Stimulated activated CD4-positive, alpha-beta T cell treated with anti-CD3 and anti-CD28 coated beads, Interleukin-15, amount 100 ng/mL, for 1 hour (primary cell): ENCODE measurements at places on chromosomes 11 and 22.

GRCh38 chr11:44754876-44755555 is 28.3 kb downstream of the TSPAN18 start:
- DNase-seq = no peak

DNA sequence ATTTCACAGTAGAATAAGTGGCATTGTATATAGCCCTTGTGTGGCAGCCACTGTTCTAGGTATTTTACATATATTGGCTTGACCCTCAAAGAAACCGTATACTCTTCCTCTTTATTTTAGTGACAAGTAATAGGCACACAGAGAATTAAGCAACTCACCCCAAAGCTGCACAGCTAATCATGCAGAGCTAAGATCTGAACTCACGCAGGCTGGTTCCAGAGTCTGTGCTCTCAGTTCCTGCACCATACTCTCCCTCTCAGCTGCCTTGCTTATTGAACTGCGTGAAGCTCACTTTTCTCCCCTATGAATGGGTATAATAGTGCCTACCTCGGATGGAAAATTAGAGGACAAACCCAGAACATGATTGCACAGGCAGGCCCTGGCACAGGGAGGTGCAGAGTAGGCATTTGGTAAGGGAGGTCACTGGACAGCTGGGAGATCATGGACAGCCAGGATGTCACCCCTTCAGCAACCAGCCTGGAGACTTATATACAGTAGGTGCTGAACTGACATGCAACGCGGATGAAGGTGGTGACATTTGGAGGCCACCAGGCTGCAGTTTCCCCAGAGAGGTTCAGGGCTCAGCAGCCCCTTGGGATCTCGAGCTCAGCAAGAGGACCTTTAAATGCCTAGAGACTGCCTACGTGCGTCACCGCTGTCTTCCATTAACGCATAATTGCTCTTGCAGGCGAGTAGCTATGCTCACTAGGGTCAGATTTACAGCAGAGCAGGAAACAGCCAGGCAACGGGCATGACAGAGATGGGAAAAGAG is 78.4 kb upstream of the TP53I11 start:
- DNase-seq = no peak

- DNase-seq = no peak
Measured at GRCh38 chr11:115642660-115643059, 138.4 kb upstream of the CADM1 start.

- no peak for DNase-seq
Measured at GRCh38 chr11:7518811-7519562, 5.2 kb downstream of the PPFIBP2 start.

- DNase-seq = no peak
Measured at GRCh38 chr11:9071692-9072091, 19.7 kb downstream of the SCUBE2 start.

DNA sequence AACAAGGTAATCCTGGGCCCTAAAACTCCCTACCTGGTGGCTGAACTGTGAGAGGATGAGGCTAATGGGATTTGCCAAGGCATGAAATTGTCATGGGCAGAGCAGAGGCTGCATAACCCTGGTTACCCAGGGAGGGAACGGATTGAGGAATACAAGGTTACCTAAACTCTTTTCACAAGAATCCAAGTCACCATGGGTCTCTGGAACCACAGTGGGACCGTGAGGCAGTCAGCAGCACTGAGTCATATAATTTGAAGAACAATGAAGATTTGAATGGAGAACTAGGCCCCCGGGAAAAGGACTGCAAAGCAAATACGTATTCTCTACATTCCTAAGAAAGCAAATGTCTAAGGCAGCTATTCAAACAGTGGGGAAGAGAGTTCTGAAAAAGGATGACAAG is 19.8 kb downstream of the CAT start:
- no peak for DNase-seq

DNA sequence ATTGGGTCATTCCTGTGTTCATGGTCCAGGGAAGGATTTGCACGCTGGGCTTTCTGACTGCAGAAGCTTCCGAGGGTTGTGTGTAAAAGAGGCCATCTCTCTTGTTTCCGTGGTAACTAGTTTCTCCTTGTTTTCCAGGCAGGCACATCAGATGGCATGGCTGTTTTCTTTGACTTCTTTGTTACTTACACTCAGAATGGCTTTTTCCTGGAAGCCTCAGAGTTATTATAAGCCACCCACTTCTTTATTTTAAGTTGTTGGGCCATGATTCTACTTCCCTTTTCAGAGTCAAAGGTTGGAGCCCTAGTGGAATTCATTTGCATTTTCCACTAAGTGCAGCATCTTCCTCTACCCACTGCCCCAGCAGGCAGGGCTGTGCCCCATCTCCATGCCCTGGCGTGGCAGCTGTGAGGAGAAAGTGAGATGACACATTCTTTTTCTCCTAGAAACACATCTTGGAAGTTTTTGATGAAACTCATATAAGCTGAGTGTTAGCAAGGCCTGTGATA is 94.9 kb downstream of the PRR5L start:
- no peak for DNase-seq

DNA sequence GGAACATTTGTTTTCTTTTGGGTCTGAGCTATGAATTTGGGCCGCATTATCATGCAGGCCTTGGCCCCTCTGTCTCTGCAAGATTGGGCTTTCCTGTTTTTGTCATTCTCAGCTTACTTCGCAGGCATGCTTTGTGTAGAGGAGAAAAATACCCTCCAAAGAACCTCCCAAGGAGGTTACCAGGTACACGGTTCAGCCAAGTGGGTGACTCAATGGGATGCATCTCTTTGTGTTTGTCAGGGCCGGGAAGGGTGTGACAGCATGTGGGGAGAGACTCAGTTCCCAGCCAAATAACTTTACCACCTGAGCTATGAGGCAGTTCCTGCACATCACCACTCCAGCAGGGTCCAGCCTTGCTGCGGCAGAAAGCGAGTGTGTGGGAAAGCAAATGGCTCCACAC is 47.8 kb upstream of the CLDN5 start:
- no peak for DNase-seq

GRCh38 chr11:59212744-59213631 is at the start of gene MPEG1:
MPEG1 (minus strand) TSS chr11:59212927; CDS start chr11:59212865, 62 bp downstream.
- no peak for DNase-seq

DNA sequence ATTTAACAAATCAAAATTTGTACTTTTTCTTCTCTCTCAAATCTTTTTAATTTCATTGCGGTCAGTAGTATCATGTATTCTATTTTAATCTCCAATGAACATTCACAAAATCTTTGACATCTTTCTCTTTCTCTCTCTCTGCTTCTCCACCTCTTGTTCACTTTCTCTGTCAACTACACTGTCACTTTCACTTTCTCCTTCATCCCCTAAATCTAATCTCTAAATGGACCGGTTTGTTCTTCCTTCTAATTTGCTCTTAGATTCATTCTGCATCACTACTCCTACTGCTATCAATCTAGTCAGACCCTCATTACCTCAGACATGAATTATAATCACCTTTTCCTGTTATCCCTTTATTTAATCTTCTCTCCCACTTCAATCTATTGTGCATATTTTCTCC is 18.6 kb downstream of the CCDC73 start:
- no peak for DNase-seq

GRCh38 chr22:24460418-24461089 is 33.2 kb downstream of the ADORA2A start:
- DNase-seq = no peak

DNA sequence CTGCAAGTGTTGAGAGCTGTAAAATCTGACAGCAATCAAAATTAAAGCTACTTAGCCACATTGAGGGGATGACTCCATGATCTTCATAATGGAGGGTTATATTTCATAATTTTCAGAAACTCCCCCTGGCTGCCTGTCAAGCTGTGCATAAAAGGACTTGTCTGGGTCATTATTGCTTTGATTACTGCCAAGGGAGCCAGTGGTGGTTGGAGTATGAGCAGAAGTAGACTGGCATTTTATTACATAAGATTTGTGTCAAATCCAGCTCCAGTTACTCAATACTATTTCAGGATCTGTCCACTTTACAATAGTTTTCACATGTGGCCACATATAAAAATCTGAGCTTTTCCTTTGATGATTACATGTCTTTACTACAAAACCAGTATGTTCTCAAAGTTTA is 108.9 kb upstream of the SLC5A12 start:
- no peak for DNase-seq
